SHP77 (cell line): ENCODE measurements at places on chromosomes 13 and 19.
A peak's percentile ranks its signal among the peaks of the same experiment; 100 is the strongest.

- no peak for DNase-seq
Measured at GRCh38 chr13:103130681-103131210, 64.5 kb upstream of the SLC10A2 start.

GRCh38 chr13:59641261-59641660, 522.5 kb downstream of the DIAPH3 start:
- no peak for DNase-seq

DNA sequence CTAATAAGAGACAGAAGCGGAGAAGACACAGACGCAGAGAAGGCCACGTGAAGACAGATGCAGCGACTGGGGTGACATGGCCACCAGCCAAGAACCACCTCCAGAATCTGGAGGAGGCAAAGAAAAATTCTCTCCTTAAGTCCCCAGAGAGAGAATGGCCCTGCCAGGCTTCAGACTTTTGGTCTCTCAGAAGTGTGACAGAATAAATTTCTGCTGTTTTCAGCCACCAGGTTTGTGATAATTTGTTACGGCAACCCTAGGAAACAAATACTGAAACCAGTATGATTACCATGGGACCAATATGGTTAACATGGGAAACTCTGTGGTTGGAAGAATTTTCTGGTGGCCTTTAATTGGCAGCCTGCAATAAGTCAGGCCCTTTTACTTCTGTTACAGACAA, 63.9 kb upstream of the DOCK9 start:
- no peak for DNase-seq

DNA sequence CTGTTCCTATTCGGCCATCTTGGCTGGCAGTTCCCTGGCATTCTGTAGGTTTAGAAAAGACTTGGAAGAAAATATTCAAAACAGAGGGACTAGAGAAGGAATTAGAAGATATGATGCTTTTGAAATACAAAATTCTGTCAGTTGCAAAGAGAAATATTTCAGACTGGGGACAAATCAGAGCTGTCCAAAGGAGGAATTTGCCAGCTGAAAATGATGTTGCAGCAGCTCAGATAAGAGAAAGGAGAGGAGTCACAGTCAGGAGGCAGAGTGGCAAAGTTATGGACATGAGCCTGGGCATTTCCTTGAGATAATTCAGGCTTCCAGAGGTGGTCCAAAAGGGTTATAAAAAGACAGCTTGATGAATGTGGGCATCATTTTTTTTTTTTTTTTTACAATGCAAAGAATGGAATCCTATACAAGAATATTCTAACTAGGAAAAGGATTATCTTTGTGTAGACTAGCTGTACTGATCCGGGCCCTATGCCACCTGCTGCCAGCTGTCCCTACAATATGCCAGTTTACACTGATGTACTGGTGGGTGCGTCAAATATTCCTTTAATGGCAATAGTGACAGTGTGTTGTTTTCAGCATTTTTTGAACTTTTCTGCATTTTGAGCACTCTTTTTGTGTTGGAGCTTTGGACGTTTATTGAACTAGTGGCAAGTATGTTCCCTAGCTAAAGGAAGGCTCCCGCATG, 31.8 kb upstream of the CBY2 start:
- DNase-seq, result peak; percentile 2

DNA sequence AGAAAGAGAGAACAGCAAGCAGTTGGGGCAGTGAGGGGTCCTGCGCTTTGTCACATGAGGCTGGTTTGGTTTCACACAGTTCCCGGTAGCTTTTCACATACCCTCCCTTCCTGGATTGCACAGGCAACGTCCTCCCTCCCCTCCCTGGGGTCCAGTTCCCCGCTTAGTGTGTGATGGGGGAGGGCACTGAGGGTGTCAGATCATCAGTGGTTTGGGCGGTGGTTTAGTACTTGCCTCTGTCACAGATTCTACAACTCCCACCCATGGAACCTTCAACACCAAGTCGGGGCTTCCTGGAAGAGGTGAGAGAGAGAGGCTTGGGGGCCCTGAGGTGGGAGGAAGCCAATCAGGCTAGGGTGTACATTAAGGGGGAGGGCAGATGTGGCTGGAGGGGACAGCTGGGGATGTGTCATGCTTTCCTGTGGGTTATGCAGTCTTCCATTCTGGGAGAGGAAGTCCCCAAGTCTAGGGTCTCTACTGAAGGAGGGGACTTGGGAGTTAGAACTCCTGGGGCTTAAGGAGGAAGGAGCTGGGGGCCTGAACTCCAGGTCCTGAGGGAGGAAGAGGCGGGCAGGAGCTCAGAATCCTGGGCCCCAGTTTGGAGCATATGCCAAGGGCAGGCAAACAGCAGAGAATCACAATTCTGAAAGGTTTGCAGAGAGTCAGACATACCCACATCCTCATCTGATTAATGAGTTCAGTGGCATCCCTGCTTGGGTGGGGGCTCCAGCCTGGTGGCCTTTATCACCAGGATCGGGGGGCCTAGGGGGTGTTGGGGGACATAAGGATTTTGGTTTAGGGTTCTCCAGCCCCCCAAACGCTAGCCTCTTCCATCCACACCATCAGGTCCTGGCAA, at the start of gene NKG7:
Gene NKG7, minus strand, starts transcription at position 6 of the 856 bp plus-strand sequence. CDS start 119 bp downstream, outside the sequence.
- no peak for DNase-seq

- no peak for DNase-seq
Measured at GRCh38 chr19:30062907-30063649, 121.0 kb downstream of the URI1 start.

- DNase-seq, result no peak
Measured at GRCh38 chr19:29067831-29068230, 145.1 kb downstream of the UQCRFS1 start.

GRCh38 chr13:48858122-48858902, 117.4 kb upstream of the FNDC3A start:
- no peak for DNase-seq
